ENCODE measurements at places on chromosomes 7 and 10. TPM values are rescaled to one million over a fixed set of nuclear protein-coding genes. Genes with fewer than 3 reads are reported as not detected.

PON1 gene
- total RNA-seq: 0.16 TPM

- DNase-seq: no peak
Observed at GRCh38 chr10:124648738-124649137, 95.4 kb downstream of the FAM53B start.

- DNase-seq: peak; percentile 28
Observed at GRCh38 chr10:24783504-24783903, 59.8 kb upstream of the ARHGAP21 start.

CUEDC2 gene
- total RNA-seq: 26.6 TPM

GRID2IP gene
- total RNA-seq: not detected

DNA sequence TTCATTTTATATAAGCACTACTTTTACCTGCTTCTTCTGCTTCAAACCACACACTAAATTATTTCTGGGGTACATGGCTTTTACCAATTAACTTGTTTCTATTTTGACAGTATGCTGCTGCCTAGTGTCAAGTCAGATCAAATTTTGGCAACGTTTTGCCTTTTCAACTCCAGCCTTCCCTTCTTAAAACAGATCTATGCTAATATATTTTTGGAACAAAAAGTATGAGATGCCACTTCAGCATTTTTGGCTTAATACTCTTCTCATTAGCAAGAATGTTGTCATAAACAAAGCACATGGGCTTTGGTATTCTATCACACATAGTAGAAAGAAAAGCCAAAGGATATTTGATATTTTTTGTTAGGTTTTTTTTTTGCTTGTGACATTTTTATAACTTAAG is 47.8 kb downstream of the SPAM1 start:
- DNase-seq: no peak

DNA sequence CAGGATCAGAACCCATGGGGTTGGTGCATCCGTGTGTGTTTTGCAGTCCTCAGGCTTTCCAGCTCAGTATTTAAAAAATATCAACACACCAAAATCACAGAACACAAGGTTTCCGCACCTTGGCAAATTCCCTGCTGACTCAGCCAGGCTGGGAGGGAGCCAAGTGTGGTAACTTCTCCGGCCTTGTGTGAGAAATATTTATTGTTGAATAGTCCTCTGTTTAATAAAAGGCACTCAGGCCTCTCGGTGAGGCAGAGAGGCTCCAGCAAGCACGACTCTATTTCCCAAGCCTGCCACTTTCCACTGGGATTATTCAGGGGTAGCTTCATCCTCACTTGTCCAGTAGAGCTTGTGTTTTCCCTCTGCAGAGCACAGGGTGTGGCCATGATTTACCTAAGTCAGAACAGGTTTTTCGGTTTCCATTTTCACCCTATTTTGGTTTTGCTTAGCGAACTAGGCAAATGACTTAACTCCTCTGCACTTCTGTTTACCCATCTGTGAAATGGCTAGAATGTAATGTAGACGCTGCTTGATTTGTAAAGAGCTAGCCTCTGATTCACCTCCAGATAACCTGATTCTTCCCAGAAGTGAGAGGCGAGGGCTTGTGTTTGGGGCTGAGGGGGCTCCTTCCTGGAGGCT is 13.0 kb upstream of the CHST15 start:
- no peak for DNase-seq

GRCh38 chr10:26326851-26327250 is 110.3 kb downstream of the GAD2 start:
- no peak for DNase-seq

DNA sequence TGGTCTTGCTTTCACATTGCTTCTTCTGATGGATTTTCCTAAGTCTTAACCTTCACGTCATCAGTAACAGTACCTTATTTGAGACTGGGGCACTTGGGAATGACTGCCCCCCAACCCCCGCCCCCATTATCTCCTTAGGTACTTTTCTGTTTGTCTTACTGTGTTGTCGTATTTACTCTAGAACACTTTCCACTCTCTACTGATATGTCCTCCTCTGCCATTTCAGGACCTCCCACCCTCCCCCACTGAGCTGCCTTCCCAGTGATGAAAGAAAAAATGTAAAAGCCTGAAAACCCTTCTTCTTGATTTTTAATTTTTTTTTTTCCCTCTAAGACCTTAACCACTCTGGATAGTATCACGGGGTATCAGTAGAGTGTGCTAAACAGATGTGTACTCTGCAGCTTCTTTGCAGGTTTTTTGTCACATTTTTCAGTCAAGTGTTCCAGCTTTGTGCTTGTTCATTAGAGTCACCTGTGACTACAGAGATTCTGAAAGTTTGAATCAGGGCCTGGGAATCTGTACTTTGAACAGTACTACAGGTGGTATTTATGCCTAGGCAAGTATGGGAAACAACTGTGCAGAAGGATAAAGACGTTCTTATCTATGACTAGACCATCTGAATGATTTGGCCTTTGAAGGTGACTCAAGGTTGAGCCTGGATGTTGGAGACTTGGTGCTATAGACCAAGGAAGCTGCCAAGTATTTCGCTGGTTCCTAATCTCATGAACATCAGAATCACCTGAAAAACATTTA is 8.3 kb downstream of the CALU start:
- DNase-seq: no peak

GRCh38 chr10:104774234-104774633 is 133.1 kb downstream of the SORCS3 start:
- no peak for DNase-seq

HECTD2 gene
- total RNA-seq: 3.8 TPM

DNA sequence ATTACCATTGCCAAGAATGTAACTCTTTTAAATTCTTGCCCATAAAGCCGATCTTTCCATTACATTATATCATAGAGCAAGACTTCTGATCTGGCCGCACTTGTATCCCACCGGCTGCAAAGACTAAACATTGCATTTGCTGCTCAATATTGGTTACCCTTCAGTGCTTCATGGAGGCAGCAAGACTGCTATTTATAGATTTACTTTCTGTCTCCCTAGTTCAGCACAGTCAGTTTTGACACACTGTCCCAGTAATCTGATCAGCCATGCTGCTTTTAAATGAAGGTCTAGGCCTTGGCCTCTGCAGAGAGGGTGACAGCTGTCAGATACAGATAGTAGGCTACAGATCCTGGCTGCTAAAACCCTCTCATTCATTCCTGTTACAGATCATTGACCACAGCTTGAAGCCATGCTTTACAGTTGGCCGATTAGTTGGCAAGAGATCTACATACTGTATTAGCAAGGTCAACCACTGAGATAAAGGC is 562.6 kb upstream of the GALNT17 start:
- no peak for DNase-seq

- DNase-seq: no peak
Observed at GRCh38 chr7:34337163-34337562, 320.9 kb upstream of the NPSR1 start.

- DNase-seq: no peak
Observed at GRCh38 chr10:92789786-92790185, 58.5 kb upstream of the EXOC6 start.

DNA sequence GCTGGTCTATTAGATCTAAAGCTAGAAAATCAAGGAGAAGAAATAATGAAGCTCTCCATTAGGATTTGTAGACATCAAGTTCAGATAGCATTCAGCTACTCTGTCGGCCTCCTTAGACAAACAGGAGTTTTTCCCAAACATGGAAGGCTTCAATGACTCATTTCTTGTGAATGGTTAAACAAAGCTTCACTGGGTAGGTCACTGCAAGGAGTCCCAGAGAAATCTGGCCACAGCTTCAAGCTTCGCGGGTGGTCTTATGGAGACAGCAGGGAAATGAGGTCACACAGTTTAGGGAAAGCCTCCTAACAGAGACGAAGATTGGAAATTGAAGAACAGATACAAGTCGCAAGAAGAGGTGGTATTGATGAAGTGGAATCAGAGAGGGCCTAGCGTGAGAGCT is 22.6 kb upstream of the LRRC72 start:
- DNase-seq: no peak

GRCh38 chr10:34768261-34768971 is 46.7 kb downstream of the PARD3 start:
- no peak for DNase-seq

- DNase-seq: no peak
Observed at GRCh38 chr10:80497187-80498077, 40.3 kb upstream of the SH2D4B start.

TRPV5 gene
- total RNA-seq: not detected

DNA sequence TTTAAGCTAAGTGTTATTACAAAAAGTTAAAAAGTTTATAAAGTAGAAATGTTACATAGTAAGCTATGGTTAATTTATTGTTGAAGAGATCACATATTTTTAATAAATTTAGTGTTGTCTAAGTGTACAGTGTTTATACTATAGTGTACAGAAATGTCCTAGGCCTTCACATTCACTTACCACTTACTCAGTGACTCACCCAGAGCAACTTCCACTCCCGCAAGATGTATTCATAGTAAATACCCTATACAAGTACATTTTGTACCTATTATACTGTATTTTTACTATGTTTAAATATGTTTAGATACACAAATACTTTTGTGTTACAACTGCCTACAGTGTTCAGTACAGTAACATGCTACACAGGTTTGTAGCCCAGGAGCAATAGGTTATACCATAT is 69.2 kb downstream of the DNAJC1 start:
- DNase-seq: no peak

DNA sequence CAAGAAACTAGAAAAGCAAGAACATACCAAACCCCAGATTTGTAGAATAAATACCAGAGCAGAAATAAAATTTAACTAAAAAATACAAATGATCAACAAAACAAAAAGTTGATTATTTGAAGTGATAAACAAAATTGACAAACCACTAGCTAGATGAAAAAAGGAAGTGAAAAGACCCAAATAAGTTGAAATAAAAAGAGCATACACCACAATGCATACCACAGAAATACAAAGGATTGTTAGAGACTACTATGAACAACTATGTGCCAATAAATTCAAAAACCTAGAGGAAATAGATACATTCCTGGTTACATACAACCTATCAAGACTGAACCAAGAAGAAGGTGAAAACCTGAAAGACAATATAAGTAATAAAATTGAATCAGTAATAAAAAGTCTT is 333.4 kb downstream of the SH2D4B start:
- DNase-seq: no peak

RBM28 gene
- 52.7 TPM for total RNA-seq

GRCh38 chr7:144957998-144958397 is 122.1 kb upstream of the TPK1 start:
- DNase-seq: no peak

DNA sequence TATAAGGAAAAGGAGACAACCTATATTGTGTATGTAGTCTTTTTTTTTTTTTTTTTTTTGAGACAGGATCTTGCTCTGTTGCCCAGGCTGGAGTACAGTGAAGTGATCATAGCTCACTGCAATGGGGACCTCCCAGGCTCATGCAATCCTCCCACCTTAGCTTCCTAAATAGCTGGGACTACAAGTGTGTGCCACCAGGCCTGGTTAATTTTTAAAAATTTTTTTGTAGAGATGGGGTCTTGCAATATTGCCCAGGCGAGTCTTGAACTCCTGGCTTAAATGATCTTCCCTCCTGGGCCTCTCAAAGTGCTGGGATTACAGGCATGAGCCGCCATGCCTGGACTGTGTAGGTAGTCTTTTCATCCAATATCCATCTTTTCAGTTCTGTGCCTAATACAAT is 78.7 kb upstream of the ARHGAP21 start:
- DNase-seq: no peak

DNA sequence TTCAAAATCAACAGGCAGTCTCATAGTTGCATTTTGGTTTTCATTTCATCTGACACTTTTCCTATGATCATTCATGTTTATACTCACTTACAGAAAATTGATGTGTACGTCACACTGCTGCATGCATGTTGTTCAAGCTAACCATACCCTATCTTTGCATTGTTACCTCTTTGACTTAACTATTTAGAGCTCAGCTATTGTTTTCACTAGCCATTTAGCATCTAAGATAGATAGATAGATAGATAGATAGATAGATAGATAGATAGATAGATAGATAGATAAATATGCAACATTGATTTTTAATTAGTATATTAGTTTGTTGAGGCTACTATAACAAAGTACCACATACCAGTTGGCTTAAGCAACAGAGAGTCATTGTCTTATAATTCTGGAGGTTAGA is 649.5 kb upstream of the KCND2 start:
- DNase-seq: no peak

VENTX gene
- not detected for total RNA-seq

- DNase-seq: no peak
Observed at GRCh38 chr7:112487457-112488263, 6.9 kb downstream of the LSMEM1 start.

DNA sequence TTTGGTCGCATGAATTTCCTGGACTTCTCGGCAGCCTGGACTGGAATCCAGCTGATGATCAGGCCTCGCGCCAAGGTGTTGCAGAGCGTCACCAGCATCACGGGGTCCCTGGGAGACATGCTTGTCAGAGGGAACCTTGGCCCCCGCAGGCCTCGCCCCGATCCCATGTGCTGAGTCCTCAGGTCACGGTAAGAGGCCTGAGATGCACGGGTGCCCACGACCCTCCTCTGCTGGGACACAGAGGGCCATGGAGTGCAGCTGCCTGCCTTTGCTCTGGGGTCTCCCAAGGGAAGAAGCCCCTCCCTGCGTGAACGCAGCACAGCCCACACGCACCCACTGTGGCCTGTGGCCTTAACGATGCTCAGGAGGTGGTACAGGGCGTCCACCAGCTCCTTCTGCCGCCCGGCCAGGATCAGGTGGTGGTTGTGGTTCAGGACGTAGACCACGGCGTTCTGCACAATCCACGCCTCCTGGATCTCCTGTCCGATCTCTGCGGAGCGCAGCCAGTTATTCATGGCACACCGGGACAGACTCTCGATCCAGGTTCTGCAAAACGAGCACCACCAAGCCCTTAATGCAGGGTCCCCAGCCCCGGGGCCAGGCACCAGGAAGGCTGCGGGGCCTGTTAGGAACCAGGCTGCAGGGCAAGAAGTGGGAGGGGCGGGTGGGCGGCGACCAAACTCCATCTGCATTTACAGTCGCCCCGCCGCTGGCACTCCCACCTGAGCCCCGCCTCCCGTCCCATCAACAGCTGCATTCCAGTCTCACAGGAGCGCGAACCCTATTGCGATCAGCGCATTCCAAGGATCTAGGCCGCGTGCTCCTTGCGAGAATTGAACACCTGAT is 29.4 kb downstream of the CFAP46 start:
- no peak for DNase-seq

DNA sequence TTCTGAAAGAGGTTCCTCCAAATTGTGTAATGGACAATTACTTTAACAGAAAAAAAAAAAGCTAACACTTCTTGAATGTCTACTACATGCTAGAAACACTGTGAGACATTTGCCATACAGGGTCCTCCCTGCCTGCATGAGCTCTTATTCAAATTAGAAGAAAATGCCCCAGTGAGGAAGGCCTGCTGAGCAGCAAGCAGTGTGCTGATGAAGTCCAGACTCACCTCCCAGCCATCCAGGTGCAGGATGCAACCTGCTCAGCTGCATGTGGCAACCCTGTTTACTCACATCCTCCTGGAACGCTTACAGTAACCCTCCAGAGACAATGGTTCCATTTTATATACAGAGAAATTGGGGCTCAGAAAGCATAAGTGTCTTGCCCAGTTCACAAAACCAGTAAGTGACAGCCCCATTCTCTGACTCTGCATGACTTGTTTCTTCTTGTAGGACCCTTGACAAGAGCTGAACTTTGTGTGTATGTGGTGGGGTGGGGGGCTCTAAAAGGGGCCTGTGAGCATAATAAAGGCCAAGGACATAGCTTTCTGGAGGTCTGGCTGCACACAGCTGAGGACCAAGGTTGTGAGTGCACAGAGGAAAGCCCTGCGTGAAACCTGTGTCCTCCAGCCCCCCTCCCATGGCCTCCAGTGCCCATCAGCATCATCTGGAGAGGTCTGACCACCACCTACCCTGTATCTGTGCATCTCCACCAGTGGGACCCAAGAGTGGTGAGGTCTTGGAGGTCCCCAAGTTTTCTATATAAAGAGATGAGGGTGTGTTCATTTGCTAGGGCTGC is 387.8 kb downstream of the GRID1 start:
- no peak for DNase-seq
